ENCODE measurements at places on chromosomes 1 and 21. TPM values are rescaled to one million over a fixed set of nuclear protein-coding genes. Genes with fewer than 3 reads are reported as not detected.

Gene SLC44A5
- total RNA-seq = not detected

Gene NR5A2
- 1.1 TPM for total RNA-seq

Gene BTBD19
- total RNA-seq = not detected

Gene OLIG2
- not detected for total RNA-seq

Gene MROH7
- 0.58 TPM for total RNA-seq

Gene SIK1
- 2.2 TPM for total RNA-seq

Gene CYP4A22
- total RNA-seq = not detected

Gene NVL
- total RNA-seq = 32.5 TPM

Gene PERM1
- total RNA-seq = 38.9 TPM

Gene MMP23B
- total RNA-seq = not detected

Gene MYCL
- not detected for total RNA-seq

Gene NLRP3
- total RNA-seq = 0.39 TPM

DNA sequence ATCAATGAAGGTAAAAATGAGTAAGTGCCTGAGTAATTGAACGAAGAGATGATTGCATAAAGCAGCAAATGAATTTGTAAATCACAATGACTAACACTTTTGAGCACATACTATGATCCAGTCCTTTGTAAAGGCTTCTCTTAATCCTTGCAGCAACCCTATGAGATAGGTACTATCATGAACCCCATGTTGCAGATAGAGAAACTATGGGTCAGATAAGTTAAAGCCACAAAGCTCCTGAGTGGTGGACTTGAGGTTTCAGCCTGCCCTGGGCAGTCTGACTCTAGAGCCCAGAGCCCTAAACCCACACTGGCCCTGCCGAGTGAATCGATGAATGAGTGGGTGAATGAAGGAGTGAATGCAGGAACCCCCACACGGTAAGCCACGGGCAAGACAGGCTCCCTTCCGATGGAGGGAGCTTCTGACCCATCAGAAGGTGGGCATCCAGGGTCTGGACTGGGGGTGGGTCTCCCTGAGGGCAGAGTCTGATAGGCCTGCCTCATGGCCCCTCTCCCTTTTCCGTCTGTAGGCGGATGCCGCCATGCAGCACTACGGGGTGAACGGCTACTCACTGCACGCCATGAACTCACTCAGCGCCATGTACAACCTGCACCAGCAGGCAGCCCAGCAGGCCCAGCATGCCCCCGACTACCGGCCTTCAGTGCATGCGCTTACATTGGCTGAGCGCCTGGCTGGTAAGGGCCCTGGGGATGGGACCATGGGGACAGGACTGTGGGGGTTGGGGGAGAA lies 17.0 kb downstream of the DMBX1 start:
- no peak for DNase-seq

DNA sequence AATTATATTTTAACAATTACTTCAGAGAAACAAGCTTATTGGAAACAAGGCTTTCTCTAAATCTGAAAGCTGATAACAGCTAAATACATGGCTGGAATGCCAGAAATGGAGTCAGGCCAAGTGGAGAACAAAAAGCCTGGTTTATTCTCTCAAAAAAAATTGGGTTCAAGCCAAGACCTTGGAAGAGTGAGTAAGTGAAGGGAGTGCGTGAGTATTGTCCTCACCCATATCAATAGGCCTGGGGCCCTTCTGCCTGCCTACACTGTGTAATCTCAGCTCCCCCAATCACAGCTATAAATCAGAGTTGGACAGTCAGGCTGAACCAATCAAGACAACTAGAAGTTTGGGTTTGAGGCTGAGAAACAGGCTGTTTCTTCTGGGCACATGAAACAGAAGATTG lies 7.4 kb downstream of the KYAT3 start:
- no peak for DNase-seq

GRCh38 chr1:231420959-231421545 lies 1.0 kb downstream of the EGLN1 start:
- peak; percentile 58 for DNase-seq

GRCh38 chr1:116909512-116910378 lies at the start of gene PTGFRN:
Gene PTGFRN, plus strand, starts transcription at chr1:116909916. Its CDS starts 288 bp downstream, at chr1:116910204.
- no peak for DNase-seq

- DNase-seq = no peak
These were observed 14.7 kb downstream of the PPIE start for GRCh38 chr1:39753132-39754025.

- no peak for DNase-seq
These were observed 49.2 kb downstream of the ASH1L start for GRCh38 chr1:155513300-155513916.

- peak; percentile 78 for DNase-seq
These were observed 3.1 kb upstream of the TXNIP start for GRCh38 chr1:145999321-146000024.

DNA sequence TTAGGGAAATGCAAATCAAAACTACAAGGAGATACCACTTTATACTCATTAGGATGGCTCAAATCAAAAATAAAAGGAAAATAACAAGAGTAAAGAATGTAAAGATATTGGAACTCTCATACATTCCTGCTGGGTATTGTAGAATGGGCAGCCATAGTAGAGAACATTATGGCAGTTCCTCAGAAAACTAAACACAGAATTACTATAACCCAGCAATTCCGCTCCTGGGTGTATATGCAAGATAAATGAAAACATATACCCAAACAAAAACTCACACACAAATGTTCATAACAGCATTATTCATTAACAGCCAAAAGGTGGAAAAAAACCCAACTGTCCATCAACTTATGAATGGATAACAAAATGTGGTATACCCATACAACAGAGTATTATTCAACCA lies 11.4 kb downstream of the BEND5 start:
- DNase-seq = no peak

- DNase-seq = no peak
These were observed 521.1 kb downstream of the ADGRL2 start for GRCh38 chr1:82321794-82322193.

DNA sequence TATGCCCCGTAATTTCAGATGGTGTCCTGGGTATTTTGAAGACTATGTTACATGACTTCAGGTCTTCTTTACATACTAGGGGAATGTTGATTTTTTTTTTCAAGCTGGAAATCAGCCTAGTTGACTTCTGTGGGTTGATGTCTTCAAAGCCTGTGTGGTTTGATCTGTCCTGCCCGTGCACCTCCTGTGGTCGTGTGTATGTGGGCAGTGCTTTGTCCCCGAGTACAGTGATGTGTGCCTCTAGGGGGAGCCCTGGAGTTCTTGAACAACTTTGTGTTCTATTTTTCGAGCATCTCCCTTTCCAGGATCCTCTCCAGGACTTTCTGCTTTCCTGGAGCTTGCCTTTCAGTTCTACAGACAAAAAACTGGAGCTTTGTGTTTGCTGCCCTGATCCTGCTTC lies 28.9 kb downstream of the OBSCN start:
- peak; percentile 64 for DNase-seq

DNA sequence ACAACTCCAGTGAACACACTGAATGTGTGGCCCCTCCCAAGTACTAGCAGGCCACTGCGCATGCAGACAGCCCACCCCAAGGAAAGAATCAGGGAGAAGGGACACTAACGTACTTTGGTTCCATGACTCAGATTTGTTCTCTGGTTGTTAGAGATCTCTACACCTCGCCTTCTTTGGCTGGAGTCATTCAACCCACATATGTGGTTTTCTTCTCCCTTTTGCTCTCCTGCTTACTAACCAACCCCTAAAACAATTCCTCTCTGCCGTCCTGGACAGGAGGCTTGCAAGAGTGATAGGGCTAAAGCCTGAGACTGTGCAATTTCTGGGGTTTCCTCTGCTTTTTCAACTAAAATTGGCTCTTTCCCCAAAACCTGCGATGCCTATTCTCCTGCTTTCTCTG lies 5.7 kb upstream of the CD48 start:
- no peak for DNase-seq

DNA sequence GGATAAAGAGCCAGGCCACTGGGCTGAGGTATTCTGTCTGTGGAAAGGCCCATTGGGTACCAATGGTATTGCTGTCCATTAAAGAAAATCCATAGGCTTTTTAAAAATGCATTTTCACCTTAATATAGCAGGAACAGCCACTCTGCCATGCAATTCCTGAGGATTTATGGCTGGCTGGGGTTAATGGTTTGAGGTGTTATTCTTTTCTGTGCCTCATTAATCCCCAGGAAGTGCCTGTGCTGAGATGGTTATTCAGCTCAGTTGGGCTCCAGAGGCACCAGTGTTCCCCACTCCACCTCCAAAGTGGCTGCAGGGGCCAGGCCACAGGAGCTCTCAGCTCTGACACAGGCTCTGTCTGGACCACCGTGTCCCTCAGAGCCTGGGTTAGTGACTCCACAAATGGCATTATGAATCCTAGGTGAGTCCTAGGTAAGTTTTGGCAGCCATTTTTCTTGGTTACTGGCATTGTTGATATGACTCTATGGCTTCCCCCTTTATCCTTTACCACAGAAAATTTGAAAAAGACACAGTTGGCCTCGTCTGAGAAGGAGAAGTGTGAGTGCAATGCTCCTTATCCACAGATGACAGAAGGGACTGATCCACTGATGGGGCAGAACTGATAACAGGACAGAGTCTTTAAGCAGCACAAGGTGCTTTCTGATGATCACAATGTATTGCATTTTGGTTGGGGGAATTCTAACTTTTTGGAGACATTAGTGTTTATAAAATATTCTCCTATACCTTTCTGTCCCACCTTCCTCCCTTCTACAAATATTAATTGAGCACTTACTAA lies 2.2 kb upstream of the PAPPA2 start:
- no peak for DNase-seq

DNA sequence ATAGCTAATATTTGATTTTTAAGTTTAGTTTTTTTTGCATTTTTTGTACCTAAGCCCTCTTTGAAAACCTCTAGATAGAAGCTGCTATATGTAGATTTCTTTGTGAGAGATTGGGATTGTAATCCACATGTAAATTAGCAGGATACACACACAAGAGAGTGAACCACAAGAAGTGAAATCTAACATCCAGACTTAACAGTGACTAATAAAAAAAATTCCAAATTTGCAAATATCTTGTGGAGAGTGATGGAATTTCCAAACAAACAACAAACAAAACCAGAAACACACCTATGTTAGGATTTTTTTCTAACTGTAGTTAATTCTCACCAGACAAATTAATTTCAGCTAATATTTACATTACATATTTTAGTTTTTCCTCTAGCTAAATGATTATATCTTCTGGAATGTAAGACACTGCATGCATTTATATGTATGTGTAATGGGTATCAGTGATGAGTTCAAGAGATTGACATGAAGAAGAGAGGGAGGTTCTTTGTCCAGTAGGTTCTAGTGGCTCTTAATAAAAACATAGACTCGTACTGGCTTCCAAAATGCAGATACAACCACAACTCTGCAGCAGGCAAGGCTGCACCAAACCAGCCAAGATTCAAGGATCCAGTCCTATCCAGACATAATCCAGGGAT lies 12.8 kb downstream of the CLDN17 start:
- DNase-seq = no peak

DNA sequence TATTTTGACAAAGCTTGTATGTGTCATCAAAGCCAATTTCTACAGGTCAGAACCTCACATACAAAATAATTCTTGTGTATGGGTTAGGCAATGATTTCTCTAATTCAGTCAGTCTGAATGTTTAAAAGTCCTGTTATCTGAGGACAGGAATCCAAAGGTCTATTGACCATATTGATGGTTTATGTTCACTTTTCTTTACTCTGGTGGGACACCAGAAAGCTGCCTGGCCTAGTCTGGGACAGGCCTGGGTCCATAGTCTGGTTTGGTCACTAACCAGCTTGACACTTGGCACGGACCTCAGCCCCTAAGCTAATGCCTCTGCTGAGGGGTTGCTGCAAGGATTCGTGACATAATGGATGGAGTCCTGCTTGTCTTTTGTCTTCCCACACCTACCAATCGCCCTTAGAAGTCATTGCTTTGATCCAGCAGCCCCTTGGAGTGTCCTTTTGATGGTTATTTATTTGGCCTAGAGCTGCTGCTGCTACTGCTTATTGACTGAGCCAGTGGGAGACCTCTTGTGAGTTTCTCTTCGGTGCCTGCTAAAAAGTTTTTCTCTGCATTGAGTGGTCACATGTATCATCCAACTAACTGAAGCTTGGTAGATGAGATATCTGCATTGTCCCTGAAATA lies 15.7 kb downstream of the IFNAR2 start:
- no peak for DNase-seq

DNA sequence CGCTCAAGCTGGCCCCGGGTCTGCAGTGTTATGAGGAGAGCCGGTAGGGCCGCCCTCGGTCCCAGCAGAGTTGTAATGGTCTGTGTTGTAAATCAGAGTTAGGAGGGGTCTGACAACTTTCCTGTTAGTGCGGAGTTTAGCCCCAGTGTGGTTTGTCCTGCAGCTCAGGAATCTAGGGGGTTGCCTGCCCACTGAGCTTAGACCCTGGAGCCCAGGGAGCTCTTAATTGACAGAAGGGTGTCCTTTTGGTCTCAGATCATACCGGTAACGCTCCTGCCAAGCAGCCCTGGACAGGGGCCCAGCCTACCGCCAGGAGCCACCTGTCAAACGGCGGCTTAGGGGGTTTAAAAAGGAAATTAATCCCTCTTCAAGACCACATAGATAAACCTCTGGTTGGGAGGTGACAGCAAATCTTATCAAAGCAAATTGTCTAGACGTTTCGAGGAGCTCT lies 164.4 kb downstream of the DYRK1A start:
- DNase-seq = no peak

- DNase-seq = no peak
These were observed 489 bp downstream of the CELSR2 start for GRCh38 chr1:109249654-109250401.

DNA sequence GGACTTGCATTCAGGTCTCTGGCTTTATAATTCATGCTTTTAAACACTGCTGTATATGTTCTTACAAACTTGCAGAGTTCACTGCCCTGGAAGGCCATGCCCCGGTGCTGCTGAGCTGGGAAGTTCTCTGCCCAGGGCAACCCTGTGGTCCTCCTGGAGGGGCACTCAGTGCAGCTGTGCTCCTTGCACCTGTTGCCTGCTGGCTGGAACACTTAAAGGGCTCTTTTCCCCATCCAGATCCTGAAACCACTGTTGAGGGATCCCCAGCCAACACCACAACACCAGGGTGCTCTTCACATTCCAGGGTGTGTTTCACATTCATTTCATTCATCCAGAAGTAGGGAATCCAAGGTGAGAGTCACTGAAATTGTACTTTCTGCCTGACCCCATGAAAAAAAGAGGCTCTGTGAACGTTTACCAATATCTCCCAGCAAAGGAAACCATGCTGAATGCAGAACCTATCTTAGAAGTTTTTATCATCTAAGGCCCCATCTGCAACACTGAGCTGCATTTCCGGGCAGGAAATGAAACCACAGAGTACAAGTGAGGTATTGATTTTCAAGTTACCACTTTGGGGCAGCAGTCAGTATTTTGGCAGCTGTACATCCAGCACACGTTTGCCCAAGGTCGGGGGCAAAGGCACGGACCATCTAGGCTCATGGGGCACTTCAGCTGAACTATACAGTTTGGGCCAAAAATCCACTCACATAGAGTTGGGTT lies 16.4 kb upstream of the KIAA0040 start:
- no peak for DNase-seq

- DNase-seq = no peak
These were observed 81.2 kb upstream of the F3 start for GRCh38 chr1:94622757-94623156.
